ENCODE measurements at places on chromosomes 7 and 10. TPM values are rescaled to one million over a fixed set of nuclear protein-coding genes. Genes with fewer than 3 reads are reported as not detected.
A peak's percentile ranks its signal among the peaks of the same experiment; 100 is the strongest.

GRCh38 chr10:3064423-3064822 lies 2.9 kb upstream of the PFKP start:
- peaks cover 27% of the 10 kb centered on the region for H3K36me3 ChIP-seq
- peaks cover 4% of the 10 kb centered on the region for H3K4me1 ChIP-seq
- no peaks in the 10 kb centered on the region for H3K27me3 ChIP-seq
- DNase-seq, result no peak

DNA sequence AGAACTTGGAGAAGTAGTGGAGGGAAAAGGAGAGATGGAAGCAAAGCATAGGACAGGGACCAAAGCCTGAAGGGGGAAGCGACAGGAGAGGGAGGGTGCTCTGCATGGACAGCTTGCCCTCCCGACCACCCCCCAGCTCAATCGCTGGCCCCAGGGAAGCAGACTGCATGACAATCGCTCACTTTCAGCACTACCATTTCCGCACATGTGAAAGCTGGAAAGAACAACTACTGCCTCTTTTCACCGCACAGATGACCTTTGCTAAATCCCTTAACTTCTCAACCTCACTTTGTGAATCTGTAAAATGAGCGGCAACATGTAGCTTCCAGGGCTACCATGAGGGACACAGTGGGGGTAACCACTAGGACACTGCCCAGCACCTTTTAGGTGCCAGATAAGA lies 17.1 kb downstream of the VOPP1 start:
- H3K36me3 ChIP-seq, result peaks cover 6% of the 10 kb centered on the region
- no peak for DNase-seq
- no peak overlapping the region for H3K4me3 ChIP-seq
- H3K4me1 ChIP-seq, result peaks cover 82% of the 10 kb centered on the region
- H3K27me3 ChIP-seq, result no peaks in the 10 kb centered on the region
- H3K27ac ChIP-seq, result peak overlapping the region; percentile 75

DNA sequence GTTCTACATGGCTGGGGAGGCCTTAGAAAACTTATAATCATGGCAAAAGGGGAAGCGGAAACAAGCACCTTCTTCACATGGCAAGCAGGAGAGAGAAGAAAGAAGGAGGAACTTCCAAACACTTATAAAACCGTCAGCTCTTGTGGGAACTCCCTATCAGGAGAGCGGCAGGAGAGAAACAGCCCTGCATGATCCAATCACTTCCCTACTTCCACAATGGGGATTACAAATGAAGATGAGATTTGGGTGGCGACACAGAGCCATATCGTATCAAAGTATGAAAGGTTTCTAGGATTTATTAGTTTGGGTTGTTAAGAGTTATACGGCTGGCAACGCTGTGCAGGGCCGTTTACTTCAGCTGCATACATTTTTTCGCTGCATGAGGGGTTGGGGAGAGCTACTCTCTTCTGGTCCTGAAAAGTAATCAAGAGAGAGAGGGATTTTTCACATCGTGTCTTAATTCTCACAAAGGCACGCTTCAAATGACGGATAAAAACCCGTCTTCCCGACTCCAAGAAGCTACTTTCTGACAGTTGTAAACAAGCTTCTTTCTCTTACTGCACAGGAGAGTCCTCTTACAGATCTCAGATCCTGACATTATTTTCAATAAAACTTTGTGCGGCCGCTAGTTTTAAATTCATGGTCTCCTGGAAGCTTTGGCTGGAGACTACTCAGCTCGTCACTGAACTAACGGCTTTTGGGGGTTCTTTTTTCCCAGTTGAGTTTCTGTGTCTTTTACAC lies 751 bp upstream of the GTPBP10 start:
- no peak for DNase-seq
- H3K36me3 ChIP-seq, result peaks cover 19% of the 10 kb centered on the region
- peak overlapping the region; percentile 84 for H3K4me3 ChIP-seq
- no peaks in the 10 kb centered on the region for H3K27me3 ChIP-seq

GRCh38 chr10:86139066-86139657 lies 227.4 kb downstream of the GRID1 start:
- peak; percentile 13 for DNase-seq
- no peak overlapping the region for H3K27ac ChIP-seq
- no peaks in the 10 kb centered on the region for H3K36me3 ChIP-seq
- no peak overlapping the region for H3K4me3 ChIP-seq
- H3K27me3 ChIP-seq, result peaks cover 27% of the 10 kb centered on the region

DNA sequence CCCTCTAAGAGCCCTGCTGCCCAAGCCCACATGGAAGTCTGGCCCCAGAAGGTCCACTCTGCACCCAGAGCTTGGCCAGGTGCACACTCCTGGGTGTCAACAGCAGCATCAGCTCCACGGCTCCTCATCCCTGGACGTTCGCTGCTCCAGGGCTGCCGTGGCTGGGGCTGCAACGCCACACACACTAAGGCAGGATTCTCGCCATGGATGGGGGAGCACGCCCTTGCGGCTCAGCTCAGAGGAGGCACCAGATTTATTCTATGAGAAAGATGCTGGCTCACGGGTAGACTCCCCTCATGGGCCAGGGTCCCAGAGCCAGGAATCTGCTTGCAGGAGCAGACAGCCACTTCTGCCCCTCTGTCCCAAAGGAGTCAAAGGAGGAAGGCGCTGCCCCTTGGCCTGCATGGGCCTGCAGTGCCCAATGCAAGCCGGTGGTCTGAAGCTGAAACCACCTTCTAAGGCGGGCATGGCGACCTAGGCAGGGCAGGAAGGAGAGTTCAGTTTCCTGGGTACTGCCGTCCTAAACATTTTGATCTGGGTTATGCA lies 42.1 kb downstream of the CFAP46 start:
- no peak overlapping the region for H3K4me3 ChIP-seq
- no peaks in the 10 kb centered on the region for H3K36me3 ChIP-seq
- peaks cover 49% of the 10 kb centered on the region for H3K27me3 ChIP-seq
- H3K4me1 ChIP-seq, result peaks cover 11% of the 10 kb centered on the region
- no peak overlapping the region for H3K27ac ChIP-seq

- no peaks in the 10 kb centered on the region for H3K27me3 ChIP-seq
- no peaks in the 10 kb centered on the region for H3K36me3 ChIP-seq
- peaks cover 53% of the 10 kb centered on the region for H3K4me1 ChIP-seq
- no peak for DNase-seq
These were observed 138.1 kb downstream of the KIAA1217 start for GRCh38 chr10:24346877-24347519.

DNA sequence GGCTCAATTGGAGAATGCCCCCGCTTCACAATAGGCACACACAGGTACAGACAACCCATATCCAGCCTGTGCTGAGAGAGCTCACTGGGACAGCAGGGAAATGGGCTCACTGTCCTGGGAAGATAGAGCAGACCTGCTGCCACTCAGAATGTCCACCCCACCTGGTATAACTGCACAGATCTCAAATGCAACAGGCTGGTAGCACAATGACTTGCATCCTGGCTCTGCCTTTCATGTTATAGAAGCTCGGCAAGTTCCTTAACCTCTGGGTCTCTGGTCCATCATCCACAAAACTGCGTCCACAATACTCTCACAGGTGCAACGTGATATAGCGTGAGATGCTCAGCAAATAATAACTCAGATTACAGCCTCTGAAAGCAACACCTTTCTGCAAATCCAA lies 295.4 kb downstream of the GRID1 start:
- DNase-seq, result no peak
- H3K27me3 ChIP-seq, result peaks cover 47% of the 10 kb centered on the region
- H3K4me1 ChIP-seq, result no peaks in the 10 kb centered on the region
- H3K27ac ChIP-seq, result no peak overlapping the region

DNA sequence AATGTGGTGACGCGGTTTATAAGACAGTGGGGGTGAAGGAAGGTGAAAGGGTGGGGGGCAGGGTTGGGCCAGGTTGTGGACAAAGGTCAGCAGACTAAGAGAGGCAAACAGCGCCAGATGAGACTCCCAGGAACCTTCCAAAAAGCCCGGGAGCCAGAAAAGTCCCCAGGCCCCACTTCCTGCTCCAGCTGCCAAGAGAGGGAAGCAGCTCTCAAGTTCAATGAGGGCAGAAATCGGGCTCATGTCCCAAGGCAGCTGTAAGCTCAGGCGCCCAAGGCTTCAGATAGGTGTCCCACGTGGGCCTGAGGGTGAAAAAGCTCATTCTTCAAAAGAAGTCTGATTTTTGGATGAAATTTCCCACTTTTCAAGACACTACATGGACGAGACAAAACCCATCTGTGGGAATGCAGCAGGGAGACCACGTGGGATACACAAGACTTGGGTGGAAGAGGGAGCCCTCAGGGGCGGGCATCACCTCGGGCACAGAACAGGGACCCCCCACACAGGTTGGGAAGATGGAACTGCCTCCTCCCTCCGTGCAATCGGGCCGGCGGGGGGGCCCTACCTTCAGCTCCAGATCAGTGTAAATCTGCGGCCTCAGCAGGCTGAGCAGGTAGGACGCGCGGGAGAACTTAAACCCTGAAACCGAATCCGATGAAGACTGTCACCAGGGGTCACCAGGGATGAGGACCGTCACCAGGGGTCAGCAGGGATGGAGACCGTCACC lies 7.8 kb downstream of the PYROXD2 start:
- no peaks in the 10 kb centered on the region for H3K4me1 ChIP-seq
- no peaks in the 10 kb centered on the region for H3K27me3 ChIP-seq
- no peaks in the 10 kb centered on the region for H3K36me3 ChIP-seq
- H3K4me3 ChIP-seq, result no peak overlapping the region
- H3K27ac ChIP-seq, result no peak overlapping the region

DNA sequence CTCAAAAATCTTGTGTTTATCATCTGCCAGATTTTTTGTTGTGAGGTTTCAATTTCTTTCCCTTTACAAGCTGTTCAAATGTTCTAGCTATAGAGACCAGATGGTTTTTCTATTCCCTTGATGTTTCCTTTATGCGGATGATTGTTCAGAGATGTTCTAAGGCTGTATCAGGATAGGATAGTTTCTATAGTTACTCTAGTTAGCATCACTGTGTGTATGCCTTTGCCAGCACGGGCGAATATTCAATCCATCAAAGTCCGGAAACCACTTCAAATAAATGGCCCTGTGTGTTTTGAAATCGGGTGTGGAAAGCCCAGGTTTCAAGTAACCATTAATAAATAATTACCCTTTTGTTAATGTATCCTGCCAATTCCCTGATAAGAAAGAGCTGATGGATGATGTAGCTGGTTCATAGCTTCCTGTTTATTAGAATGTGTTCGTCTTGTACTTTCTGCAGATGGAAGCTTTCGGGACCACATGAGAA lies 149.8 kb upstream of the PRKCQ start:
- H3K27me3 ChIP-seq, result no peaks in the 10 kb centered on the region
- H3K4me1 ChIP-seq, result peaks cover 71% of the 10 kb centered on the region
- peak overlapping the region; percentile 87 for H3K27ac ChIP-seq
- H3K36me3 ChIP-seq, result peaks cover 5% of the 10 kb centered on the region
- DNase-seq, result peak; percentile 62
- peak overlapping the region; percentile 58 for H3K4me3 ChIP-seq

GRCh38 chr10:110447886-110448285 lies 49.8 kb upstream of the DUSP5 start:
- peak overlapping the region; percentile 62 for H3K27ac ChIP-seq
- H3K36me3 ChIP-seq, result peaks cover 5% of the 10 kb centered on the region
- no peak for DNase-seq
- no peaks in the 10 kb centered on the region for H3K27me3 ChIP-seq
- no peak overlapping the region for H3K4me3 ChIP-seq

- peaks cover 36% of the 10 kb centered on the region for H3K36me3 ChIP-seq
- peaks cover 8% of the 10 kb centered on the region for H3K4me1 ChIP-seq
- peak; percentile 49 for DNase-seq
- H3K27me3 ChIP-seq, result no peaks in the 10 kb centered on the region
These were observed 982 bp downstream of the SFXN3 start for GRCh38 chr10:101031796-101032636.

- no peak for DNase-seq
- no peaks in the 10 kb centered on the region for H3K27me3 ChIP-seq
- peaks cover 10% of the 10 kb centered on the region for H3K36me3 ChIP-seq
- no peak overlapping the region for H3K4me3 ChIP-seq
- no peak overlapping the region for H3K27ac ChIP-seq
These were observed 97.7 kb downstream of the ARHGAP12 start for GRCh38 chr10:31830887-31831286.

- no peak for DNase-seq
- no peak overlapping the region for H3K4me3 ChIP-seq
- H3K4me1 ChIP-seq, result peaks cover 23% of the 10 kb centered on the region
- H3K27ac ChIP-seq, result no peak overlapping the region
- peaks cover 6% of the 10 kb centered on the region for H3K36me3 ChIP-seq
These were observed 27.7 kb downstream of the ANXA8 start for GRCh38 chr10:47456079-47456785.

DNA sequence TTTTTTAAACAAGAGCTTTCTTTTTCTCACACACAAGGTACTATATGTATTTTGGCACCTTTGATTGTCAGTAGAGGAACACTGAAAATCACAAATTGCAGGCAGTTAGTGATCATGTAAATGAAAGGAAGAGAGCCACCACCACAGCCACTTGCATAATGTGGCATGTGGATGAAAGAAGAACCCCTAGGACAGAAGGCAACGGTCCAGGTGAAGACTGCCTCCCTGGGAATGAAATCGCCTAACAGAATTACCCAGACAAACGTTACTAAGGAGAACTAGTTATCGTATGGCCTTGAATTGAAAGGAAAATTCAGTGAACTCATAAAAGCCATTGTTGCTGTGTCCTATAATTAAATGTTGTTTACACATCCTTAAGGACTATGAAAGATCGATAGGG lies 41.2 kb upstream of the PTPRZ1 start:
- DNase-seq, result no peak
- H3K4me3 ChIP-seq, result no peak overlapping the region
- no peaks in the 10 kb centered on the region for H3K27me3 ChIP-seq
- no peak overlapping the region for H3K27ac ChIP-seq

GRCh38 chr7:132118641-132119040 lies 457.6 kb downstream of the PLXNA4 start:
- no peaks in the 10 kb centered on the region for H3K36me3 ChIP-seq
- DNase-seq, result no peak
- H3K4me1 ChIP-seq, result no peaks in the 10 kb centered on the region

- no peak overlapping the region for H3K4me3 ChIP-seq
- DNase-seq, result no peak
- H3K27me3 ChIP-seq, result no peaks in the 10 kb centered on the region
- no peak overlapping the region for H3K27ac ChIP-seq
- no peaks in the 10 kb centered on the region for H3K36me3 ChIP-seq
These were observed 85.7 kb upstream of the GLCCI1 start for GRCh38 chr7:7882888-7883287.

DNA sequence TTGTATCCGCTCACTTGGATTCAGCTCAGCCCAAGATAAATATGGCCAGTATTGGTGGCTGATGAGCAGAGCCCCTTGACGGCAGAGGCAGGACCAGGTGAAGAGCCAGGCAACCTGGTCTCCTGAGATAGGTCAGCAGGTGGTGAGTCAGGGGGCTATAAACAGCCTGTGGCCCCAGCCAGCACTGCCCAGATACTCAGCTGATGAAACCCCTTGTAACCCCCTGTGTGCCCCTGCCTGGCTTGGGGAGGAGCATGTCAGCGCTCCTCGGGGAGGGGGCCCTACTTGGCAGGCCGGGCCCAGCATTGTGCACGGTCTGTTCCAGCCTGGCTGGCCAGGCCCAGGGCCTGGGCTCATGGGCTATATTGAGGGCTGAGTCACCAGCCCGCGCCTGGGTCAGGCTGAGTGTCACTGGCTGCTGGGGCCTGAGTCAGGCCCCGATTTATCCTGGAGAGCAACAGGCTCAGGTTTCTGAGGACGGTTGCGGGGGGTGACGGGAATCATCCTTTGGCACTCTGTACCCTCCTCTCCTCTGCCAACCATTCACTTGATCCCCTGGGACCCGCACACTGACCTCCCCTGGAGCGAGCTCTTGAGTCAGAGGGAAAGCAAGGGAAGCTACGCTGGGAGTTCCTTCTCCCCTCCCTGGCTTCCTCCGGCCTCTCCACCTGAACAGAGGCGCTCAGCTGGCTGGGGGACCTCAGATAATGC lies 2.8 kb upstream of the FLNC start:
- H3K4me3 ChIP-seq, result no peak overlapping the region
- H3K27me3 ChIP-seq, result peaks cover 22% of the 10 kb centered on the region
- H3K27ac ChIP-seq, result no peak overlapping the region
- H3K4me1 ChIP-seq, result peaks cover 32% of the 10 kb centered on the region

The GPR141 gene
- total RNA-seq, result not detected

The ZNF804B gene
- not detected for total RNA-seq

The VIPR2 gene
- not detected for total RNA-seq

The LIPF gene
- not detected for total RNA-seq

The PILRA gene
- 3.1 TPM for total RNA-seq

The CYP3A7 gene
- 0.86 TPM for total RNA-seq
